ENCODE measurements at places on chromosomes 2 and 18. TPM values are rescaled to one million over a fixed set of nuclear protein-coding genes. Genes with fewer than 3 reads are reported as not detected.

DNA sequence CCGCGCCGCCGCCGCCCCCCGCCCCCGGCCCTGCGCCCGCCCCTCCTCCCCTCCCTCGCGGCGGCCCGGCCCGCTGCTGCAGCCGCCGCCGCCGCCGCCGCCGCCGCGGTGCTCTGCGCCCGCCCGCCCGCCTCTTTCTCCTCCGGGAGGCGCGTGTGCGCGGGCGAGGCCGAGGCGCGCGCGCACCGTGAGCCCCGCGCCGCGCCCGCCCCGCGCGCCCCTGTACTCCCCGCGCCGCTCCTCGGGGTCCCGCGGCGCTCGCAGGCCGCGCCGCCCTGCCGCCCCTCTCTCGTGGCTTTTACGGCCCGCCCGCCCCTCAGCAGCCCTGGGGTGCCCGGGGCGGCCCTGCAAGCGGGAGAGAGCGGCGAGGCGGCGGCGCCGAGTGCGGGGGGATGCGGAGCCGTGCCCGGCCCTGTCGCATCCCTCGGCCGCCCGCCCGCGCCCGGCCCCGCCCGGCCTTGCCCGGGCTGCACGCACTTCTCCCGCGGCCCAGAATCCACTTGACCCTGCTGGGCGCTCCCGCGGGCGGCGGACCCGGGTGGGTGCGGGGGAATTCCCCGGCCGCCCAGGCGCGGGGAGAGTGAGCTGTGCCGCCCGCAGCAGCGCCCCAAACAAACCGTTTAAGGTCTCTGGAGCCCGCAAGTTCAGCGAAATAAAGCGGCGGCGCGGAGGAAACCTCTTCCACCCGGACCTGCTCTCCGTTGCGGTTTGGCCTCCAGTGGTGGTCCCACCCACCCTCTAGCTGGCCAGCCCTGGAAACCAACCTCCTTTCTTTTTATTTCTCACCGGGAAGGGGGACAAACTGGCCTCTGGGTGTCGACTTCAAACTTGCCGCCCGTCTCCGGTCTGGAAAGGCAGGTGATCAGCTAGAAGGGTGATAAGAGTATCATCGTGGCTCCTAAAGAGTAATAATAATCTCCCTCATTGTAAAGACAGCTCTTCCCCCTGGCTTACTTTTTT, 37.4 kb downstream of the AFF3 start:
- peak; percentile 31 for DNase-seq
- peak overlapping the region; percentile 71 for H3K27ac ChIP-seq
- no peaks in the 10 kb centered on the region for H3K36me3 ChIP-seq
- H3K4me1 ChIP-seq, result peaks cover 7% of the 10 kb centered on the region
- H3K27me3 ChIP-seq, result no peaks in the 10 kb centered on the region

GRCh38 chr18:68666381-68666780, 48.5 kb downstream of the TMX3 start:
- H3K4me3 ChIP-seq, result no peak overlapping the region
- H3K36me3 ChIP-seq, result no peaks in the 10 kb centered on the region
- H3K4me1 ChIP-seq, result no peaks in the 10 kb centered on the region
- H3K27me3 ChIP-seq, result no peaks in the 10 kb centered on the region

GRCh38 chr18:57687970-57688369, 66.3 kb upstream of the NARS1 start:
- no peak for DNase-seq
- H3K27me3 ChIP-seq, result no peaks in the 10 kb centered on the region
- H3K4me1 ChIP-seq, result no peaks in the 10 kb centered on the region
- no peaks in the 10 kb centered on the region for H3K36me3 ChIP-seq
- no peak overlapping the region for H3K27ac ChIP-seq

DNA sequence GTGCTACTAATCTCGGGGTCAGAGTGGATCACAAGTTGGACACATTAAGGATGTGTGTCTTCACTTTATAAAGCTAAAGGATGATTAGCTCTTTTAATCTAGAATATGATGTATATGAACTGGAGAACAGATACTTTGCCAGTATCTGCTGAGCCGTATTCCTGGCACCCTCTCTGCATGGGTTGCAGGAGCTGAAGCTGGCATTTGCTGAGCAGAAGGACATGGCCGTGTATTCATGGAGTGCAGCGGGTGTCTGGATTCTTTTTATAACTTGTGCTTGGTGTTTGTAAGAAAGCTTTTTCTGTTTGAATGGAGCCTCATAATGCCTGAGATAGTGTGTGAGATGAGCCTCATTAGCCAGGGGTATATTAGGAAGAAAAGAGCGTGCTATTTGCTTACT, 103.9 kb upstream of the MCFD2 start:
- H3K27me3 ChIP-seq, result no peaks in the 10 kb centered on the region
- no peak for DNase-seq
- no peak overlapping the region for H3K4me3 ChIP-seq
- H3K36me3 ChIP-seq, result no peaks in the 10 kb centered on the region
- H3K27ac ChIP-seq, result no peak overlapping the region

DNA sequence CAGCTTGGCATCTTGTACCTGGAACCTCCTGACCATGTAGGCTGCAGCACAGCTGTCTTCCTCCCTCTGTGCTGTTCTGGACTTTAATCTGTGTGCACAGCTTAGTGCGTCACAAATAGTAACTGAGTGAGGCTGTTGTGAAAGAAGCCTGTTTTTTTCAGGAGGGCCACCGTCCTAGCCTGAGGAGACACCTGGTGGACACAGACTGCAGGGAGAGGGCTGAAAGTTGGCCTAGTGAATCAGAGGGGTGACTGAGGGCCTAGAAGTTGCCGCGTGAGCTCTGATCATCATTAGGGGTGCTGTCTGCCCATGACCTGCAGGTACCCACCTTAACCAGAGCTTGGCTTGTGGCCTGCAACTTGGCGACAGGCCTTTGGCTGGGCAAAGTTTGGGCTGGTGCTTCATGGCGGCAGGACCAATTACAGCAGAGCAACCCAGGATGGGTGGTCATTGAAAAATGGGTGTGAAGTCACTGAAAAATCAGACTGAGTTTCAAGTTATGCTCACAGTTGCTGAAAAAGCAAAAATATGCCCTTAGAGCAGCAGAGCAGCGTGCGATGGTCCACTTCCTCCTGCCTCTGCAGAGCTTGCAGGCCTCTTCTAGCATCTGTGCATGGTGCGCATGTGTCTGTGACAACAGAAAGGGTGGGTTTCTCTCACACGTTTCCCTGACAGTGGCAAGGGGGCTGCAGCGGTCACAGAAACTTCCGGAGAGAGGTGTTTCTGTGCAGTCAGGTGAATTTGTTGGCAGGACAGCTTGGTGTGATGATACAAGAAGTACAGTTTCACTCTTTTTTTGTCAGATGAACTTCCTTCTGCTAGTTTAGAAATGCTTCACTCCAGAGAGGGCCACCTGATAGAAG, 9.6 kb downstream of the GDF7 start:
- no peak overlapping the region for H3K4me3 ChIP-seq
- DNase-seq, result no peak
- H3K27me3 ChIP-seq, result peaks cover 4% of the 10 kb centered on the region
- no peak overlapping the region for H3K27ac ChIP-seq
- H3K4me1 ChIP-seq, result no peaks in the 10 kb centered on the region

DNA sequence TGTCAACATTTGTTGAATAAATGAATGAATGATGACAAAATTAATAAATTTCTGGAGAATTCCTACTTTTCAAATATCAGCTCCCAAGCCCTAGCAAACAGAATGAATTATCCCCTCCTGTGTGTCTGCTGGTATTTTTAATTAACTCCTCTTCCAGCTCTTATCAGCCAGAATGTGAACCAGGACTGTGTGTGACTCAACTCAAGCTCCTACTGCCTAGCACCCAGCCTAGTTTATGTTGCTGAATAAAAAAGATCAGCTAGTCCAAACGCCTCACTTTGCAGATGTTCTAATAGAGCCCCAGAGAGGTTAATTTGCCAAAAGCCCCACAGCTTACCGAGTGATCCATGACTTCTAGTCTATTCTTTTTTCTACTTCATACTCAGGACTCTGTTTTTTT, 50.3 kb downstream of the RABL2A start:
- no peak overlapping the region for H3K27ac ChIP-seq
- H3K4me3 ChIP-seq, result no peak overlapping the region
- DNase-seq, result no peak
- no peaks in the 10 kb centered on the region for H3K27me3 ChIP-seq
- H3K36me3 ChIP-seq, result no peaks in the 10 kb centered on the region

GRCh38 chr18:11760498-11761167, 71.6 kb downstream of the GNAL start:
- no peaks in the 10 kb centered on the region for H3K27me3 ChIP-seq
- no peak overlapping the region for H3K27ac ChIP-seq
- no peak overlapping the region for H3K4me3 ChIP-seq
- no peaks in the 10 kb centered on the region for H3K4me1 ChIP-seq
- no peak for DNase-seq

DNA sequence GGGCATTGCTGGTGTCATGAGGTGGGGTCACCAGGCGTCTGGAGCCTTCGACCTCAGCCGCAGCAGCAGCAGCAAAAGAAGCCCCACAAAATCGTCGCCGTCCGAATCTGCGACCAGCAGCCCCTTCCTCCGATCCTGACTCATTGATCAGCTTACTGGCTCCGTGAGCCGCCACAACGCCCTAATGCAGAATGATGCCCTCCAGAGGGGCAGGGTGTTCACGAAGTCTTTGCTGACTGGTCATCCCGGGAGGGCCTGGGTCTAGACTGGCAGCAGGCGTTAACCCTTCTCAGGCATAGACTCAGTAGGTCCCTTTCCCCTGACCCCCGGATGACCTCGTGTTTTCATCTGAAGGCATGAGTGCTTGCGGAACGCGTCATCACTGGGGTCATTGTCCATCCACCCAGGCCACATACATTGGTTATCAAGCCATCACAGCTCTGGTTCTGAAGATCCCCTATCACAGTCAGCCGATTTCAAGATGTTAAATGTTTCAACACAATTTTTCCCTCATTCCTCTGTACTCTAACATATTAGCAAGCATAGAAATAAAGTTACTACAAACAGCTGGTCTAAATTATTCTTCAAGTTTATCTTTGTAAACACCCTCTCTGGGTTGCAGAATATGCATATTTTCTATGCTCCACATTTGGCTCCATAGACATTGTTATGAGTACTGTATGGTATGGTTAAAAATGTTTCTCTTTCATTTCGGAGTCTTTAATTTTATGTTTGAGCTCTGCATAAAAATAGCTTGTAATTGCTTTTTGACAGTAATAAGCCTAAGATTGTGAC, 83.3 kb upstream of the SALL3 start:
- no peaks in the 10 kb centered on the region for H3K27me3 ChIP-seq
- DNase-seq, result no peak
- no peaks in the 10 kb centered on the region for H3K36me3 ChIP-seq
- H3K4me1 ChIP-seq, result no peaks in the 10 kb centered on the region

DNA sequence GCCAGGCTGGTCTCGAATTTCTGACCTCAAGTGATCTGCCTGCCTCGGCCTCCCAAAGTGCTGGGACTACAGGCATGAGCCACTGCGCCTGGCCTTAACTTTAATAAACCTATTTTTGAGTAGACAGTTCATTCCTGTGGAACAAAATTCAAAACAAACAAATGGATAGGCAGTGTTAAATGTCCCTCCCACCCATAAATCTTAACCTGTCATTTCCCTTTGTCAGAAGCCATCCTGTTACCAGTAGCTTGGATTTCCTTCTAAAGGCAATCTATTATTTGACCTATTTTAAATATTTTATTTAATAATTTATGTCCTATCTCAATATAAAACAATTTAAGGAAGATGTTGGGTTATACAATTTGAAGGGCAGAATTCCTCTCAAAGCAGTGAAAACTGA, 6.6 kb upstream of the C2orf72 start:
- no peak for DNase-seq
- H3K36me3 ChIP-seq, result no peaks in the 10 kb centered on the region
- no peak overlapping the region for H3K4me3 ChIP-seq
- no peaks in the 10 kb centered on the region for H3K27me3 ChIP-seq

DNA sequence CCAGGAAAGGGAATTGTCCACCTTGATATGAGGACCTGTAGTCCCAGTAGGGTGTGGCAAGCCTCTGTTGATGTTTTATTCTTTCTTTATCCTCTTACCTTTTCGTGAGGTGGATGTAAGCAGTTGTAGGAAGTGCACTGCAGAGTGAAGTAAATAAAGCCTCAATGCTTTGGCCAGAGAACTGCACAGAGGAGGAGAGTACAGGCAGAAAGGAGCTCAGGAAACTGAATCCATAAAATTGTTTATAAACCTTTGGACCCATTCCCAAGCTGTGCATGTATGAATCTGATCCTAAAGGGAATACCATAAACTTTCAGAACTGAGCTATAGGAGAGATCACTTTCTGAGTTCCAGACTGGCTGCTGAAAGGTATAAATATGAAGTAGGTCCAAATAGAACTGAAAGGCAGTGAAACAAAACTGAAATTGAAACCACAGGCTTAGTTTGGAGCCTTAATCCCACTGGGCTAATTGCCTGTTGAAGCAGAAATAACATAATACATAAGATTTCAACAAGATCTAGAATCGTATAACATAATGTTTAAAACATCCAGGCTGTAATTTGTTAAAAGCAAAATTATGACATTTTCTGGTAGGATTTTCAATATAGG, 17.9 kb upstream of the SLC9A4 start:
- H3K4me3 ChIP-seq, result no peak overlapping the region
- no peaks in the 10 kb centered on the region for H3K27me3 ChIP-seq
- no peak overlapping the region for H3K27ac ChIP-seq

DNA sequence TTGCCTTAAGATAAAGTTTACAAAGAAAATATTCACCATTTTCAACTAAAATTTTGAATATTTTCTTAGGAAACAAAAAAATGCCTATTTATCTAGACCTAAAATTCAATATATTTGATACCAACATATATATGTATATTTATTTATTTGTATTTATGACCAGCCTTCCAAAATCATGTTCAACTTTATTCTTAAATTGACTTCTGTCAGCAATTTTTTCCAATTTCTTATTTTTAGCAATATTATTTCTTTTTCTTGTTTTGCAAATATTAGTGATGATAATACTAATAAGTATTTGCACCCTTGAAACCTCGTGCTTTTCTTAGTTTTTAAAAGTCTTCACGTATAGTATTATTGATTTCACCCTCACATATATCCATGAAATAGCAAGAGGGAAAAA, 68.2 kb upstream of the PHLPP1 start:
- no peak for DNase-seq
- H3K27me3 ChIP-seq, result no peaks in the 10 kb centered on the region
- H3K27ac ChIP-seq, result no peak overlapping the region
- H3K4me3 ChIP-seq, result no peak overlapping the region
- no peaks in the 10 kb centered on the region for H3K4me1 ChIP-seq

- no peaks in the 10 kb centered on the region for H3K27me3 ChIP-seq
- H3K27ac ChIP-seq, result no peak overlapping the region
- DNase-seq, result no peak
- no peaks in the 10 kb centered on the region for H3K36me3 ChIP-seq
Observed at GRCh38 chr2:9736021-9736420, 105.2 kb upstream of the YWHAQ start.

- H3K27ac ChIP-seq, result no peak overlapping the region
- H3K4me1 ChIP-seq, result peaks cover 1% of the 10 kb centered on the region
- no peak overlapping the region for H3K4me3 ChIP-seq
- H3K27me3 ChIP-seq, result no peaks in the 10 kb centered on the region
- DNase-seq, result no peak
Observed at GRCh38 chr2:25270061-25270460, 71.7 kb downstream of the DNMT3A start.

GRCh38 chr18:50654658-50655550, 95.0 kb downstream of the MAPK4 start:
- no peaks in the 10 kb centered on the region for H3K36me3 ChIP-seq
- H3K4me1 ChIP-seq, result peaks cover 7% of the 10 kb centered on the region
- H3K27me3 ChIP-seq, result no peaks in the 10 kb centered on the region

GRCh38 chr2:202122163-202122540, 49.1 kb downstream of the KIAA2012 start:
- no peaks in the 10 kb centered on the region for H3K27me3 ChIP-seq
- H3K4me3 ChIP-seq, result no peak overlapping the region
- DNase-seq, result no peak
- peaks cover 1% of the 10 kb centered on the region for H3K4me1 ChIP-seq

Gene SP140L
- total RNA-seq, result 20.3 TPM

Gene FNDC4
- 54.4 TPM for total RNA-seq

Gene NDUFV2
- 64.3 TPM for total RNA-seq

Gene GDF7
- total RNA-seq, result 0.15 TPM

Gene SNORC
- 2.0 TPM for total RNA-seq

Gene GRB14
- 5.1 TPM for total RNA-seq

Gene GPAT2
- 3.3 TPM for total RNA-seq

Gene ZNF519
- total RNA-seq, result 9.4 TPM

Gene MAIP1
- 13.9 TPM for total RNA-seq

Gene SOCS6
- total RNA-seq, result 11.3 TPM
